ENCODE measurements at places on chromosomes 12 and 14.

GRCh38 chr14:32900547-32900946, 38.1 kb upstream of the NPAS3 start:
- no peak for DNase-seq

DNA sequence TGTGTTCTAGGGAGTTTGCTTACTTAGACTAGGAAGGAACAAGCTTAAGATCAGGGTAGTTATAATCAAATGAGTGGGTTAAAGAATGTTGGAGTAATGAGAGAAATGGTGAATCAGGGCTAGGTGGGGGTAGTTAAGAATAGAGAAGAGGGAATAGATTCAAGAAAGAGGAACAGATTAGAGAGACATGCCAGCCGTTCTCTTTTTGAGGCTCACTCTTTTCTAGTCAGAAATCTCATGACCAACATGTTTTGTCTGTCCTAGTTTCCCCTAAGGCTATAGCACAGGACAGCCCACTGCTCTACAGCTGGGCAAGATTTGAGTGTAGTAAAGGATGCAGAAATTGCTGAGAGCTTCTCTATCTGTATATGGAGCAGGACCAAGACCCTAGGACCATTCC, 258.4 kb downstream of the AKAP6 start:
- DNase-seq, result no peak

DNA sequence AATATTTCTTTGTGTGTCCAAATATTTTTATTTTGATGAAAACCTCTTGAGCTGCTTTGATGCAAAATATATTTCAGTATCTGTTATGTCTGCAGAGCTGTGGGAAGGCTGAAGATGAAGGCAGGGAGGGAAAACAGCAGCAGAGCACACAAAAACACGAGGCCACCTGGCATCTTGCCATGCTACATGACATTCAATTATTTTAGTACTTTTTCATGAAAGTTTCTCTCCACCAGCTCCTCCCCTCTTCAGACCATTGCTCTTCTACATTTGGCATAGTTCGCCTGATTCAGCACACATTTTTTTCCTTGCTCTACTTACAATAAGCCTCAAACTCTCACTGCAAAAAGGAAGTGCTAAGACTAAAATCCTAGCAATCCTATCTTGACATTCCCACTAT, 4.6 kb upstream of the ALX1 start:
- no peak for DNase-seq

- DNase-seq, result no peak
These were observed 136.6 kb downstream of the SSPN start for GRCh38 chr12:26331960-26332359.

GRCh38 chr12:55734595-55734994, 5.8 kb upstream of the CD63 start:
- DNase-seq, result no peak

DNA sequence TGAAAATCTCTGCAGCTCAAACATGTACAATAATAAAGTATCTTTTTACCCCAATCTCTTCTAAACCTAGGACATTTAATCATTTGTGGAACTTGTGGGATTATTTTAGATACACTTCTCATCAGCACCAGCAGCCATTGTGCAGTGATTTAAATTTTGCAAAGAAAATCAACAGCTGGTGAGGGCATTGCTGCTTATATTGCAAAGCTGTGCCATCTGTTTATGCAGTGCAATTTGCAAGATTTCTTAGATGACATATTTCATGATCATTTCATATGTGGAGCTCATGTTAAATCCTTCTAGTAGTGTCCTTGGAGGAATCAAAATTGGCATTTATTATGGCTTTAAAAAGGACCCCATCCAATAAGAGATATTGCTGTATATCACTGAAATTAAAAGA, 320.7 kb downstream of the BTG1 start:
- no peak for DNase-seq

- no peak for DNase-seq
These were observed 26.0 kb downstream of the C12orf42 start for GRCh38 chr12:103469719-103470118.

DNA sequence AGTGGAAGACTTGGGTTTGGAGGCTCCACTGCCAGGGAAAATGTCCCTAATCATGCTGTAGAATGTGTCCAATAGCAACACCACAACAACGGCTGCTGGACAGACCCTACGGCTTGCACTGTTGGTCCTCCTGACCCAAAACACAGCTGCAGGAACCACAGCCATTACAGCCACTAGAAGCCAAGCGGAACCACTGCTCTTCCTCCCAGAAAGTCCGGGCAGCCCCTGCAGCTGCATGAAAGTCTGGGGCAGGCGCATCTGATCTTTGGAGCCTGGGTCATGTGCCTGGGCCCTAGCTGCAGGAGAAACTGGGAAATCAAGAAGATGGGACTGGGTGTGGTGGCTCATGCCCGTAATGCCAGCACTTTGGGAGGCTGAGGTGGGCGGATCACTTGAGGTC, 124.7 kb upstream of the METAP2 start:
- no peak for DNase-seq

GRCh38 chr12:21786041-21786531, 11.6 kb upstream of the KCNJ8 start:
- no peak for DNase-seq

- DNase-seq, result no peak
These were observed 64.1 kb downstream of the PRICKLE1 start for GRCh38 chr12:42525444-42525843.

DNA sequence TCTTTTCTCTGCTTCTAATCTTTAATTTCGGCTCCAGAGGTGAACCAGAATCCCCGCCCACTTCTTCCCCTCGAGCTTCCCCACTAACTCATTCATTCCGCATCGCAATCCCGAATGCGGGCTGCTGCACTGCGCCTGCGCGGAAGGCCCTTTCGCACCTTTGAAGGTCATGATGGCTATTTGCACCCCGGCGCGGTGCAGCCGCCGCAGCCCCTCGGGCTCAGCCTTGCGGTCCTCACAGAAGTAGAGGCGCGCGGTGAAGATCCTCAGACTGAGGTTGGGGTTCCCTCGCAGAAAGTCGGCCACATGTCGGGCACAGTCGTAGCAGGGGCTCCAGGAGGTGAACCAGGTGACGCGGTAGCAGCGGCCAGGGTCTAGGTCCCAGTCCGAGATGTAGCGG, 7.6 kb downstream of the AICDA start:
- DNase-seq, result no peak

DNA sequence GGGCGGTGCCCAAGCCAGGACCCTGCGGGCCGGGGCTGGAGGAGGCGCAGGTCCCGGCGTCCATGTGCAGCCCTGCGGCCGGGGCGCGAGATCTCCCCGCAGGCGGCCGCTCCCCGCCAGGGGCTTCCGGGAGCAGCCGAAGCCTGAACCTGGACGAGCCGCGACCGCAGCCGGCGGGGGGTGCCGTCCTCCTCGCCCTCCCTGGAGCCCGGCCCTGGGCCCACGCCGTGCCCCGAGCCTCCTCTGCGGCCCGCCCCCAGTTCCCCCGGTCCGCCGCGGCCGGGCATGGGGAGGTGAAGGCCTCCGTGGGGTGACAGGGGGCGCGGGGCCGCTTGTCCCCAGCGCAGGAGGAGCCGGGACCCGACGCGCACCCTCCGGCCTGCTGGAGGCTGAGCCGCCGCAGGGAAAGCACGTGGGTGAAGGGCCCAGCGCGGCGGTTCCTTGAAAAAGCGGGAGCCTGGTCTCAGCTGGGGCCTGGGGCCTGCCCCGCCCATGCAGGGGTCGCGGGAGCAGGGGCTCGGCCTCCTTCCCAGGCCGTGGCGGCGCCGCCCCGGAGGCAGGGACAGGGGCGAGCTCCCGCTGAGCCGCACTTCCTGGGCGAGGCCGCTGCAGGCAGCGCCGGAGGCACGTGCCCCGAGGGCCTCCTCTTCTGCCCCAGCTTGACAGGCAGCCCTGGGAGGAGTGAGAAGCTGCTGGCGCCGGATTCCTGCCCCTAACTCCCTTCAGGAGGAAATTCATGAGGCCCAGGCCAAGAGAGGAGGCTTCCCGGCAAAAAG, 55.6 kb upstream of the PPP2R5C start:
- DNase-seq, result peak; percentile 46

DNA sequence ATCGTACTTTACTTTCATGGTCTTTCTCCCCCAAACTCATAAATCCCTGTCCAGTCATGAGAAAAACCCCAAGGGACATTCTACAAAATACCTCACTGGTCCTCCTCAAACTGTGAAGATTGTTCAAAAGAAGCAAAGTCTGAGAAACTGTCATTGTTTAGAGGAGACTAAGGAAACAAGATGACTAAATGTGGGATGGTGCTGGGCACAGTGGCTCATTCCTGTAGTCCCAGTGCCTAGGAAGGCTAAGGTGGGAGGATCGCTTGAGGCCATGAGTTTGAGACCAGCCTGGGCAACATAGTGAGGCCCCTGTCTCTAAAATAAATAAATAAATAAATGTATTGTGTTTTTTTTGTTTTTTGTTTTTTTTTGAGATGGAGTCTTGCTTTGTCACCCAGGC, 74.2 kb upstream of the SCAF11 start:
- DNase-seq, result no peak

GRCh38 chr12:43094886-43095575, 457.0 kb downstream of the ADAMTS20 start:
- DNase-seq, result peak; percentile 24

GRCh38 chr12:92621833-92622232, 81.0 kb upstream of the PLEKHG7 start:
- DNase-seq, result peak; percentile 18

- DNase-seq, result no peak
These were observed 47.1 kb upstream of the GZMB start for GRCh38 chr14:24681056-24681455.

DNA sequence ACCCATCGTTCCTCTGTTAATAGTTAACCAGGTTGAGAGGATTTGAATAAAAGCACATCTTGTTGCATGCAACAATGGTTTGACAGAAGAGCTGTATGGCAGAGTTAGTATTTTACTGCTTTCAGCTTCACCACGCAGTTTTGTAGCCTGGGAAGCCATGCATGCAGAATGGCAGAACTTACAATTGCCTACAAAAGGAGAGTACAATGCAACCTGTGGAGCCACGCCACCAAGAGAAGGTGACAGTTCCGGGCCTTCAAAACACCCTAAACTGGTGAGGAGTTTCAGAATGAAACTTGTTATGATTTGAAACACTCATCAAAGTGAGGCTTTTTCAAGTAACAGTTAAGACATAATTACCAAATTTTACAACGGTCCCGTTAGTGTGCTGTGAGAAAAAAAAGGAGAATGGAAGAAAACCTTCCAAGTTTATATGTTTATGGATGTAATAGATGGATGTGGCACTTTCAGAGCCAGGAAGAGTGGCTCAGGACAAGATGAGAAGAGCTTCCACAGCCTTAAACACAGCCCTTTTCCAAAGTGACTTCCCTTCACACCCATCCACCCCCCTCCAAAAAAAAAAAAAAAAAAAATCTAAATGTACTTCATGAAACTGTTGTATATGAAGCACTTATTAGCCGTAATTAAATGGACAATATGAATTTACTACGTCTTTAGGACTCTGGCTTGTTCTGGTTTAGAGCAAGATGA, 158.7 kb downstream of the EGLN3 start:
- DNase-seq, result no peak

All from fibroblast of skin of scalp (primary cell).